ENCODE measurements at places on chromosomes 5 and 9.

DNA sequence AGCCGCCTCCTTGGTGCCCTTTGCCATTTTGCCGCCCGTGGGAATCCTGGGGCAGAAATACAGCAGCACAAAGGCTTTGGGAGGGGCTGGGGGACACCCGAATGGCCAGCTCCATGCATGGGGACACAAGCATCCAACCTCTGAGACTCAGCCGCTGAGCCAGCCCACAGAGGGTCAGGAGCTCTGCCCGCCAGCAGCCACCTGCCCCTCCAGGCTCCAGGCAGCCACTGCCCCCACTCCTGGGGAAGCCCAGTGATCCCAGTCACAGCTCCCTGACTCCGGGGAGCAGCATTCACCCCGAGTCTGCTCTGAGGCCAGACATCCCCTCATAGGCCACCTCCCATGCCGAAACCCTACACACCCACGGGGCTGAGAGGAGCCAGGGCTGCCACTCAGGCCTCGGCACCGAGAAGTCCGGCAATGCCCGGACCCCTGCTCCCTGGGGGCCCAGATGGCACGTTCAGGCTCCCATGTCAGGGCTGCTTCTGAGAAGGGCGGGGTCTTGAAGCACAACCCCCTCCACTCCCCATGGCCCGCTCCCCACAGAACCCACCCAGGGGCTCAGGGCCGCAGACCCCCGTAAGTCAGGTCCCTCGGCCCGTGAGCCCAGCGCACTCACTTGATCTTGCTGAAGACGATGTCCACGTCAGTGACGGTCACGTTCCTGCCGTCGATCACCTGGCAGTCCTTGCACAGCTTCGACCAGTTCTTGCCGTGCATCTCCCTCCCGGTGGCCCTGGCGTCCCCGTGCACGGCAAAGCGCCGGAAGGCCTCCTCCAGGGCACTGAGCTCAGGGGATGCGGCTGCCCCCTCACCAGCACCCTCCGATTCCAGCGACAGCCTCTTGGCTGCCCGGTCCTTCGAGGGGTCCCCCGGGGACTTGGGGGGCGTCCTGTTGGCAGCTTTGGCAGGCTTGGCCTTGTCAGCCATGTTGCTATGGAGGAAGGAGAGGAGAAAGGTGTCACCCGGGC lies 15.7 kb downstream of the TPPP start:
- no peak for DNase-seq

DNA sequence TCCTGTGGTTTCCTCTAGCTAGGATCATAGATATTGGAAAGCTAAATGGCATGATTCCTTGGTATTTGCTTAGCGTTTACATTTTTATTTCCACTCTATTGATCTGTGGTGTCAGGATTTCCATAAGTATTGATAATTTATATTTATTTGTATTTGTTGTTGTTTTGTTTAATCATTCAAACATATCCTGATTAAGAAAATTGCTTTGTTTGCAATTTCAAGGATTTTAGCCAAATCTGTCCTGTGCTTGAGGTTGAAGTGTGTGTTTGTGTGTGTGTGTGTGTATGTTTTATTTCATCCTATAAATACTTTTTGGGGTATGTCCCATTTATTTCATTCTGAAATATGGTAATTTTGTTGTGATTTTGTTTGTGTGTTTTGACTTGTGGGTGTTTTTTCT lies 1884.1 kb upstream of the CDH6 start:
- no peak for DNase-seq

- no peak for DNase-seq
Observed at GRCh38 chr5:30605693-30606268, 587.7 kb upstream of the CDH6 start.

DNA sequence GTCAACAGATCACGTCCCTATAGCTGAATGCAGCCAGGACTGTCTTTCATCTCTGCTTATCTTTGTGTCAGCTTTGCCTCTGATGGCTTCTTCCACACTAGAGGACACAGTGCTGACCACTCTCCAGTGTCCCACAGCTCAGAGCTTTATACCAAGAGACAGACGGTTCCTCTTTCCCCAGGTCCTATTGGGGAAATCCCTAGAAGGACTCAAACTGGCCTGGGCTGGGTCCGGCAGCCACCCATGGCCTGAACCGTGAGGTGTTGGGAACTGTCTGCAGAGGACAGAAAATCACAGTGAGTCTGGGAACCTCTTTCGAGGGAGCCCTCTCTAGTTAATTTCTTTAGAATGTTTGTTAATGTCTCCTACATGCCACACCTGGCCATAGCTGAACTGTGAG lies 68.3 kb upstream of the SHB start:
- DNase-seq: no peak

DNA sequence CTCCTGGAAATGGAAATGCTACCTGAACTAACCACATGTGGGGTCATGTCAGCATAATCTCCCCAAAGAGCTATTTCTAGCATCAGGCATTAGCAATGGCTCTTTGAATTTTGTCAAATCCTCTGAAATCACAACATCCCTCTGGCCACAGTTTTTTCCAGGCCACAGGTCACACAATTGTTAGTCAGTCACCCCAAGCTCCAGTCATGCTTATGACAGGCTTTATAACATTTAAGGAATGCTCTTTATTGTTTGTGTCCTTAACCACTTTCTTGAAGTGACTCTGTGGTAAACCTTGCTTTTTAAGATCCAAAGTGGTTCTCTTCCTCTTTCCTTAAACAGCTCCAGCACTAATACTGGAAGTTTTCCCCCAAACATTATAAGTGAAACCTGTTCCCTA lies 169.2 kb upstream of the HMHB1 start:
- DNase-seq: no peak

GRCh38 chr5:52743529-52743928 lies 44.2 kb upstream of the ITGA1 start:
- DNase-seq: no peak

DNA sequence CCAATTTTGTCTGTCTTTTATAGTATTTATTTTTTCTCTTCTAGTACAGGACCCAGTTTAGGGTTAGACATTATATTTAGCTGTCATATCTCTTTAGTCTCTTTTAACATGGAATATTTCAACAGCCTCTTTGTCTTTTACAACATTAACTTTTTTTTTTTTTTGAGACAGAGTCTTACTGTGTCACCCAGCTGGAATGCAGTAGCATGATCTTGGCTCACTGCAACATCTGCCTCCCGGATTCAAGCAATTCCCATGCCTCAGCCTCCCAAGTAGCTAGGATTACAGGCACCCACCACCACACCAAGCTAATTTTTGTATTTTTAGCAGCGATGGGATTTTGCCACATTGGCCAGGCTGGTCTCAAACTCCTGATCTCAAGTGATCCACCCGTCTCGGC lies 90.1 kb downstream of the ADAMTS6 start:
- DNase-seq: no peak

DNA sequence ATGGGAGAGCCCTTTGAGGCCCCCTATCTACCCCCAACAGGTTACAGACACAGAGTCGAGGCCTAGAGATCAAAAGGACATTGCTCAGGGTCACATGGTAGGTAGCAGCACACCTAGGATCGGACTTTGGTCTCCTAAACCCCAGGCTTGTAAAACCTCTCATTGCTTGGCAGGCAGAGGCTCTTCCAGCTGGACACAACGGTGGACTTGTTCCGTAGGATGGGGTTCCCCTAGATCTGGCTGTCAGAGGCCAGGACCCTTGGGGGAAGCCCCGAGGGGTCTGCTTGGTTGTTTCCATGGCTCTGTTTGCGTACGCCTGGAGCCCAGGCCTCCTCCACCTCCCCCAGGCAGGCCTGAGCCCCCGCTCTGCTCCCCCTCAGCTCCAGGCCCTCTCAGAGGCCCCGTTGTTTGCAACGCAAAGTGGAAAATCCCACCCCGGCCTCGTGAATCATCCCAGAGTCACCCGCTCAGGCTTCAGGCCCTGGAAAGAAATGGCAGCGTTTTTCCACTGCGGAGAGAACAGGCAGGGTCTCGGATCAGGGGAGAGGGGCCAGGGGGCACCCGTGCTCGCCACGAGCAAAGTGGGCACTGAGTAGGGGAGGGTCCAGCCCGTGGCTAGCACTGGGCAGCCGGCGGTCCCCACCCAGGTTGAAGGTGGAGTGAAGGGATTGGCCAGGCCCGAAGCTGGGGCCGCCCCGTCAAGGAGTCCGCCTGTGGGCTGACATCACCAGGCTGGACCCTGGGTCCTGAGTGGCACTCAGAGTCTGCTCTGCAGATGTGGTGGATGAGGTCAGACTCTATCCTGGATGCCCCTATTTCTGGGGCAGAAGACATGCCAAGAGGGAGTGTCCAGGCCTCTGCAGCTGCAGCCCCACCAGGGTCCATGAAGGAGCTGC lies 19.8 kb downstream of the COL27A1 start:
- no peak for DNase-seq

DNA sequence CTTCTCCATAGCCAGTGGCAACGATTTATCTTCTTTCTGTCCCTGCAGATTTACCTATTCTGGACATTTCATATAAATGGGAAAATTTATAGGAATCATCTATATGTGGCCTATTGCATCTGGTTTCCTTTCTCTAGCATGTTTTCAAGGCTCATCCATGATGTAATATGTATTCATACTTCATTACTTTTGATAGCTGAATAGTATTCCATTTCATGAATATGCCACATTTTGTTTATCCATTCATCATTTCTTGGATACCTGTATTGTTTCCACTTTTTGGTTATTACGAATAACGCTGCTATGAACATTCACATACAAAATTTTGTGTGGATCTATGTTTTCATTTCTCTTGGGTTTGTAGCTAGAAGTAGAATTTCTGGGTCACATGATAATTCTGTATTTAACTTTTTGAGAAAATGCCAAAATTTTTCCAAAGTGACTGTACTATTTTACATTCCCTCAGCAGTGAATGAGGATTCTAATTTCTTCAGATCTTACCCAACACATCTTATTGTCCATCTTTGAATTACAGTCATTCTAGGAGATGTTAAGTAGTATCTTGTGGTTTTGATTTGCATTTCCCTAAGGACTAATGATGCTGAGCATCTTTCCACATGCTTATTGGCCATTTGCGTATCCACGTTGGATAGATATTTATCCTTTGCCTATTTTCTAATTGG lies 3.6 kb downstream of the IARS1 start:
- DNase-seq: no peak

GRCh38 chr5:56507351-56507930 lies 274.3 kb upstream of the ANKRD55 start:
- DNase-seq: no peak

DNA sequence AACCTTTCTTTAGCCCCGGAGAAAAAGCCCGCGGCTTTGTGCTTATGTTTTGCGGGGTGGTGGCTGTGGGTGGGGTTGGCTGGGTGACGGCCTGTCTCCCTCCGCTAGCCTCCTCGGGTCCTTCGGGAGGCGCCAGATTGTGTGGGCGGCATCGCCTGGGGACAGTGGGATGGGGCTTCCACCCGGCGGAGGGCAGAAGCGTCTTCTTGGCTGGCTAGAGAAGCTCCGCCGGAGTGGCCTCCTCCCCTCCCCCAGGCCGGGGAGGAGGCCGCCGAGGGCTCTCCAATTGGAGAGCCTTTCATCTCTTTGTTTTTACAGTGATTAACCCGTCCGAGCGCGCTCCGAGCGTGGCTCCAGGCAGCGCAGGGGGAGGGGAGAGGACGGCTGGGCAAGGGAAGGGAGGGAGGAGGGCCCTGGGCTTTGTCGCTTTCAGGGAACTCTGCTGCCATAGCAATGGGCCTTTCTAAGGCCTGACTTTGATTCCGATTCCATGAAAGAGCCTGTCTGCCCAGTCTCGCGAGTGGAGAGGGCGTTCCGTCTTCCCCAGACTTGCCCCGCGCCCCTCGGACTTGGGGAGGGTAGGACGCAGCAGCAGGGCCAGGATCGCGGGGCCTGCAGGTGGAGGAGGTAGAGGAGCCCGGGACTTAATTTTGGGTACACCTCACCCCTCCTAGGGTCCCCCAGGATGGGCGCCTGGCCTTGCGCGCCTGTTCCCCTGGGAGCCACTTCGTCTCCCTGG lies 36.7 kb upstream of the TIFAB start:
- DNase-seq: no peak

DNA sequence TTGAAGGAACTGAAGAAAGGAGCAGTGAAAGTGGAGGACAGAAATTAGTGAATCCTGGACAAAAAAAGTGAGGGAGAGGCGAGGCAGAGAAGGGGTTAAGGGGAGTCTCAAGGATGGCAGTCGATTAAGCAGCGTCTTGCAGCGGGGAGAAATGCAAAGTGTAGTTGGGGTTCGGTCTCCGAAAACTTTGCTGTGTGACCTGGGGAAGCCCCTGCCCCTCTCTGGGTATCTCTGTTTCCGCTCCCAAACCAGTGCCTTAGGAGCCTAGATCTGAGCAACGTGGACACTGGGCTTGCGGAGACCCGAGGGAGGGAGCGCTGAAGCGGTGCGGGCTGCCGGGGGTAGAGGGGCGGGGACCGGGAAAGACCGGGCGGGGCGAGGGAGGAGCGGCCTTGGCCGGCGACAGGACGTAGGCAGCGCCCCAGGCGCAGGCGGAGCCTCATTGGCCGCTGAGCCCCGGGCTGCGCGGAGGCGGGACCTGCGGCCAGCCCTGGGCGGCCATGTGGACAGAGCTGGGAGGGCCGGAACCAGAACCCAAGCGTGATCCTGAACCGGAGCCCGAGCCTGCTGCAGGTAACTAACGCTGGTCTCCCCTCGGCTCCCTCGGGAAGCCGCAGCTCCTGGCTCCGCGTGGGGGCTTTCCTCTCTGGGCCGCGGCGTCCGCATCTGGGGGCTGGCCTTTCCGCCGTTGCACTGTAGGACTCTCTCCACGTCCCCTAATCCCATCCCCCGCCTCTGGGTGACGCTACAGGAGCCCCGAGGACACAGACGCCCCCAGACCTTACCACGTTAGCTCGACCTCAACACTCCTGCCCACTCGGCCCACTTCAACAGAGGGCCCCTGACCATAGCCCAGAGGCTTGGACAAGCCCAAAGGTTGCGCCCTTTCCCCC lies at the start of gene ALDH1B1:
TSS of gene ALDH1B1 (plus strand) at position 468 of the 893 bp plus-strand sequence. CDS start 3,047 bp downstream, outside the sequence.
- DNase-seq: peak; percentile 96

DNA sequence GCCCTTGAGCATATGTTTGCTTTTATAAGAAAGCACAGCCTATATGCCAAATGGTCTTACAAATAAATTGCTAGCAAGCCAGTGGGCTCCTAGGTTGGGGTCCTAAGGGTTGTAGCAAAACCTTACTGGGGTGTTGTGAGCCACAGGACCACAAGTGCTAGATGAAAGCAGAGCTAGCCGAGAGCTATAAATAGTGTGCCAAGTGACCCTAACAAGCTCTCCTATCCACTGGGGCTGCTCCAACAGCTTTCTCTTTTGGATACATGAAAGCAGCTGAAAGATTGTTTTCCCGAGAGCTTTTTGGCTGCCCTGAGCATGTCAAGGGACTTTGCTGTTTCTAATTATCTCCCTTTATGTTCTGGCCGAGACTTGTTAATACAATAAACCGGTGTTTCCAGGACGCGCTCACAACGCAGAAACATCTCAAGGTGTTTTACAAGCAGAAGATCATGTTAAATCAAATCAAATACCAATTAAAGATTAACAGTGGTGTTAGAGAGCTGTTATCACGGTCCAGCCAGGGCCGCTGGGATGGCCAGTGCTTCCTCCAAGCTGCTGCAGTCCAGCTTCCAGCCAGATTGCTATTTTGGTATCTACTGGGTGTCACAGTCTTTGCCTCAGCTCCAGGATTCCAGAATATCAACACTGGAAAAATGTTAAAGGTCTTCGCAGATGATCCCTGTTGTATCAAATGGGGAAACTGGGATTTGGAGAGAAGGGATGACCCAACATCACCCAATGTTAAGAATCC lies 351.0 kb downstream of the ASTN2 start:
- DNase-seq: no peak
